ENCODE measurements at places on chromosomes 2 and 18.

GRCh38 chr2:232075080-232075479 is 113.6 kb downstream of the DIS3L2 start:
- no peak for DNase-seq

GRCh38 chr2:67393237-67393636 is 3.9 kb upstream of the ETAA1 start:
- no peak for DNase-seq

DNA sequence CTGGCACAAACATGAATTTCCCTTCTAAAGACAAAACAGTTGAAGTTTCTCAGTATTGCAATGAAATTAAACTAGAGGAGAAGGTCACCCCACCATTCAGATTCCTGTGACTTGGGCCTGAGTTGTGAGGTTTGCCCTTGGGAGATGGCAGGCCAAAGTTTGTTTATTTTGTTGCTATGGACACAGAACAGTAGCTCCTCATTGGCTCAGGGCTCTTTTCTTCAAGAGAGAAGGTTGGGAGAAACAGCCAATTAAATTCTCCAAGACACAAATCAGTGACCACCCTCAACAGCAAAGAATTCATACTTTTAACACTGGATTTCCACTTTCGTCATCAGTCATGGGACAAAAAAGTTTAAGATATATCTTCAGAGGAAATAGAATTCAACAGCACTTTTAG is at the start of gene FLACC1:
TSS of gene FLACC1 (minus strand) at position 125 of the 400 bp plus-strand sequence. CDS start 5,941 bp downstream, outside the sequence.
- DNase-seq: no peak

DNA sequence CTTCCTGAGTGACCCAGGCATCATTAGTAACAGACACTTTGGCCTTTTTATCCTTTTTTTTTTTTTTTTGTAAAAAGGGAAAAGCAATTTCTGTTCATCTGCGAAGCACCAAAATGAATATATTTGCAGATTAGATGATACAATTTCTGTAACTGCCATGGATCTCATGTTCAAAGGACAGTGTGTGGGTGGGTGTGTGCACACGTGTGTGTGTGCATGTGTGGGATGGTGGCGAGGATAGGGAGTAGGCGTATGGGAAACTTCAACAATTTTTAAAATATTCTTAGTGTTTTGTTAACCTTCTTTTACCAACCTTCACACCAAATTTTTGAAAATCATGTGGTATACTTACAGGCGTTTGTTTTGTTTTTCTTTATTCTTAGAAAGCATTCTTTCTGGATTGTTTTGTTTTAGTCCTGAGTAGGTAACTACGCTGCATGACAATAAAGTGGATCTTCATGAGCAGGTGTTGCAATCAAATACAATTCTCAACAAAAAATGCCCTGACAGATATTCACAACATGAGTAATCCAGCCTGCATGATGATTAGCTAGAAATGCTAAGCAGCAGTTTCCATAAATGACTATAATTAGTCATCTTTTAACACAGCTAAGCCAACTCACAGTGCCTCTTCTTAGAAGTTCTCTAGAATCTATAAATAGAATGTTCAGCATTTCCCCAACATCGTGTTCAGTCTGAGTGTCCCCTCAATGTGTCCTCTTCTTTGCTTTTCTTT is 53.5 kb upstream of the RMDN2 start:
- DNase-seq: no peak

- no peak for DNase-seq
Observed at GRCh38 chr18:69484699-69485396, 84.2 kb downstream of the DOK6 start.

DNA sequence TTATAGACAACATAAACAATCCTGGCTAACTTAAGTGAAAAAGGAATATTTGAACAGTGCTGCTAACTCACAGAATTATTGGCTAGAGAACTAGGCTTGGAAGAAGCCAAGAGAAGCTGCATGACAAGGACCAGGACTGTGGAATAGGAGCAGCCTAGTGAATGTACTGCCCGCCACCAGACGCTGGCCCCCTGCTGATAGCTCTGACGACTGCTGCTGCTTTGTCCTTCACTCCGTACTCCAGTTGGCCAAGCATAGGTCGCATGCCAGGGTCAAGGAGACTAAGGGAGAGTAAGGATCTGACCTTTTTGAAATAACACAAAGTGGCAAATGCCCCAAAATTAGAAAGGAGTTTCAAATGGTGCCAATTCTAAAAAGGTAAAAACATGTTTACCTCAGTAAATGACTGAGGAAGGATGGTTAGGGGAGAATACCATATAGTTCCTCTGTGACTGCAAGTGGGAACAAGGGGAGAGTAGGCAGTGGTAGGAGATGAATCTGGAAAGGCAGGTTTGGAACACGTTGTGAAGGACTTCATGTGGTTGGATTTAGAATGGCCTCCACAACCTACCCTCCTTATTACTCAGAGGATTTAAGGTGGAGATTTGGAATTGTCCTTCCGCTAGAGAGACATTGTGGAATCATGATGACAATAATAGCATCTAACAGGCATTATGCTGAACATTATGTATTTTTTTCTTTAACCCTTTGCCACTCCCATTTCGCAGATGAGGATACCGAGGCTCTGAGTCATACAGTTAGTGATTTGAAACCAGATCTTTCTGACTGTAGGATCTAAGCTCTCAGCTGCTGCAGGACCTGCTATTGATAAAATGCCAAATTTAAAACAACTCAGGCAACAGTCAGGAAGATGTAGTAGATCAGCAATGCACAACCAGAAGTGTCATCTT is 19.5 kb downstream of the STRADB start:
- DNase-seq: no peak

DNA sequence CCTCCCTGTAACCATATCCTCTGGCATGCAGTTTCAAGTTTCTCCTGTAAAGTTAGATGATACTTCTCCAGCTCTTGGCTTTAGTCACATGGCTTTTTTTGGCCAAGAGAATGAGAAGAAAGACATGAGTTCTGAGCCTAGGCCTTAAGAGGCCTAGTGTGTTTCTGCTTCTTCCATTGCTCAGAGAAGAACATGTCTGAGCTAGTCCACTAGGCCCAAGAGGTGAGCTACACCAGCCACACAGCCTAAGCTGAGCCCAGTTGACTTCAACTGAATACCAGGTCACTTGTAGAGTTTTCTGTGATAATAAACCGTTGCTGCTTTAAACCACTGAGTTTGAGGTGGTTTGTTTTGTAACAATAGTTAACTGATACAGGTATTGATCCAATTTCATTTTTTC is 19.9 kb upstream of the EFEMP1 start:
- DNase-seq: no peak

GRCh38 chr2:118268268-118268667 is 180.0 kb downstream of the INSIG2 start:
- DNase-seq: no peak

GRCh38 chr2:233363744-233364235 is 9.5 kb downstream of the DGKD start:
- no peak for DNase-seq

DNA sequence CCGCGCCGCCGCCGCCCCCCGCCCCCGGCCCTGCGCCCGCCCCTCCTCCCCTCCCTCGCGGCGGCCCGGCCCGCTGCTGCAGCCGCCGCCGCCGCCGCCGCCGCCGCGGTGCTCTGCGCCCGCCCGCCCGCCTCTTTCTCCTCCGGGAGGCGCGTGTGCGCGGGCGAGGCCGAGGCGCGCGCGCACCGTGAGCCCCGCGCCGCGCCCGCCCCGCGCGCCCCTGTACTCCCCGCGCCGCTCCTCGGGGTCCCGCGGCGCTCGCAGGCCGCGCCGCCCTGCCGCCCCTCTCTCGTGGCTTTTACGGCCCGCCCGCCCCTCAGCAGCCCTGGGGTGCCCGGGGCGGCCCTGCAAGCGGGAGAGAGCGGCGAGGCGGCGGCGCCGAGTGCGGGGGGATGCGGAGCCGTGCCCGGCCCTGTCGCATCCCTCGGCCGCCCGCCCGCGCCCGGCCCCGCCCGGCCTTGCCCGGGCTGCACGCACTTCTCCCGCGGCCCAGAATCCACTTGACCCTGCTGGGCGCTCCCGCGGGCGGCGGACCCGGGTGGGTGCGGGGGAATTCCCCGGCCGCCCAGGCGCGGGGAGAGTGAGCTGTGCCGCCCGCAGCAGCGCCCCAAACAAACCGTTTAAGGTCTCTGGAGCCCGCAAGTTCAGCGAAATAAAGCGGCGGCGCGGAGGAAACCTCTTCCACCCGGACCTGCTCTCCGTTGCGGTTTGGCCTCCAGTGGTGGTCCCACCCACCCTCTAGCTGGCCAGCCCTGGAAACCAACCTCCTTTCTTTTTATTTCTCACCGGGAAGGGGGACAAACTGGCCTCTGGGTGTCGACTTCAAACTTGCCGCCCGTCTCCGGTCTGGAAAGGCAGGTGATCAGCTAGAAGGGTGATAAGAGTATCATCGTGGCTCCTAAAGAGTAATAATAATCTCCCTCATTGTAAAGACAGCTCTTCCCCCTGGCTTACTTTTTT is 37.4 kb downstream of the AFF3 start:
- peak; percentile 78 for DNase-seq

DNA sequence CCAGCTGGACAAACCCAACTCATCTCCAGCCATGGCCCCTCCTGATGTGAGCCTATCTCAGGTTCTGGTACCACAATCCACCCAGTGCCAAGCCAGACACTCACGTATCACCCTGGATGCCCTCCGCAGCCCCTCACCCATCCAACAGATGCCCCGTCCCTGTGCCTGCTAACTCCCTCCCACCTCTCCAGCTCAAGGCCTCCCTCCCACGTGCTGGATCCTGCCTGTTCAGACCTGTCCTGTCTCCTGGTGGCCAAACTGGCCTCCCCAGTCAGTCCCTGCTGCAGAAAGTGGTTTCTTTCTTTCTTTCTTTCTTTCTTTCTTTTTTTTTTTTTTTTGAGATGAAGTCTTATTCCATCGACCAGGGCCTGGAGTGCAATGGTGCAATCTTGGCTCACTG is 86.2 kb downstream of the RRM2 start:
- no peak for DNase-seq

GRCh38 chr2:41909584-41909983 is 138.2 kb upstream of the PKDCC start:
- DNase-seq: no peak

DNA sequence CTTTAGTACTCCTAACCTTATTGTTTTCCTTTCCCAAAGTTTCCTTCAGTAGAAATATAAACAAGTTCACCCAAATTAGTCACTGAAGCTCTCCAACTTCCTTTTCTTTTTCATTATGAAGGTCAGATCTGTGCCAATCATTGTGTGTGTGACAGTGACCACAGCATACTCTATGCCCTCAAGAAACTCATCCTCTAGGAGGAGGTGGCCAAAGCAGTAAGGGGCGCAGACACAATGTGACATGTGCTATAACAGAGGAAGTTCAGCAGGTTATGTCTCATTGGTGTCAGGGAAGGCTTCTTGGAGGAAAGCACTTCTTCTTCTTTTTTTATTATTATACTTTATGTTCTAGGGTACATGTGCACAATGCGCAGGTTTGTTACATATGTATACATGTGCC is 60.0 kb upstream of the PSME4 start:
- DNase-seq: no peak

DNA sequence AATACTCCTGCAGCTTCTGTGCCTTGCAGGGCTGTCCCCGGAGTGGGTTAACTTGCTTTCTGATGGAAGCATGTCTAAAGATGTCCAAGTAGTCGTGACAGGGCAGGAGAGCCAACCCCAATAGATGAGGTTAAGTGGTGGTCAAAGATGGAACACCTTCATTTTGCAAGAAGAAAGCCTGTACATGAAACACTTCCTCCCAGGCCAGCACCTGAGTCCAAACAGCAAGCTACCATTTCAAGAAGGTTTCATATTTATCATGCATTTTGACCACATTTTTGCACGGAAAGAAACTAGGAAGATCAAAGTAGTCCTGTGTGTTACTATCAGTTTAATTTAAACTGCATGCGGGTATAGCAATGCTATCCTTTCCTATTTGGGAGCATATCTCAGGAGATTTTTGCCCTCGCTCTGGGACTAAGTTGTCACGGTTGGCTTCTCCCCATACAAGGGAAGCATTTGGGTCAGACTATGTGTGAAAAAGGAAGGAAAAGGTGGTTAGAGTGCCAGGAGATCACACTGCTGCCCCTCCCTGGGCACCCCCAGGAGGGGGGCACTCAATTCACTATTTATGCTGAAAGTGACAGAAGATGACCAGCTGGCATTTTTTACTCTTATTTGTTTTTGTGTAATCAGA is 187.6 kb downstream of the ZNF521 start:
- DNase-seq: no peak

- DNase-seq: no peak
Observed at GRCh38 chr2:150191349-150191748, 296.1 kb downstream of the RND3 start.

DNA sequence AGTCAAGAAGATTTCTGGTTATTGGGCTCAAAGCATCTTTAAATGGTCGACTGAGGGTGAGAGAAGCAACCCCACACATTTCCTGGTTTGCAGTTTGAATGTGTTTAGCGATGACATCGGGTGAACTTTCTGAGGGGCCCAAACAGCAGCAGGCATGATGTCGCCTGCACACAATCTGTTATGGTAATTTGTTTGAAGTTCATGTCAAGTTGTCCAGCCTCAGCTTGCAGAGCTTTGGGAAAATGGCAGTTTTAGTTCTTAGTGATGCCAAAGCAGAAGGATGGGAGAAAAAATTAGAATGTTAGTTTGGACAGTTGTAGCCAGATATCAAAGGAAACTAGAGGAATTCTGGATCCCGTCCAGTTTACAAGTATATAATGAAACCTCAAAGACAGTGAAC is 284.6 kb downstream of the MBD5 start:
- no peak for DNase-seq

DNA sequence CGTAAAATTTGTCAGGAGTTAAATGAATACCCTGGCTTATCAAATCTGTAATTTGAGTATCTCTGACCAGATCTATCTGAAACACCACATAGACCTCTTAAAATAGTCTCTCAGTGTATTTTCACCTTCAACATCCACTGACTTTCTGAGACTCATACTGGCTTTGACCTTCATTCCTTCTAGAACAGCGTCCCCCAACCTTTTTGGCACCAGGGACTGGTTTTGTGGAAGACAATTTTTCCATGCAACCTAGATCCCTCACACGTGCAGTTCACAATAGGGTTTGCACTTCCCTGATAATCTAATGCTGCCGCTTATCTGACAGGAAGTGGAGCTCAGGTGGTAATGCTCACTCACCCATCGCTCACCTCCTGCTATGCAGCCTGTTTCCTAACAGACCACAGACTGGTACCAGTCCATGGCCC is 3.2 kb downstream of the NBAS start:
- no peak for DNase-seq

- no peak for DNase-seq
Observed at GRCh38 chr2:32166115-32166574, 481 bp downstream of the SLC30A6 start.

DNA sequence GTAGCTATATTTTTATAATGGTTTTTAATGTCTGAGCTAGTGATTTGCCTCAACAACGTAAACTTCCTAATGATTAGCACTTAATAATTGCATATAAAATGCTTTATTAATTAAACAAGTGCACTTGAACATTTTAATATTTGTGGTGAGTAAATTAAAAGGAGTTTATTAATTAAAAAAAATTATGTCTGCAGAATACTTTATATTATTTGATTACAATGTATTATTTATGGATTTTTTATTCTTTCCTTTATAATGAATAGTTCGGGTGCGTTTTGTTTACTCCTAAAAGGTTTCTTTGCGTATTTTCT is 2.3 kb downstream of the HOXD8 start:
- no peak for DNase-seq

DNA sequence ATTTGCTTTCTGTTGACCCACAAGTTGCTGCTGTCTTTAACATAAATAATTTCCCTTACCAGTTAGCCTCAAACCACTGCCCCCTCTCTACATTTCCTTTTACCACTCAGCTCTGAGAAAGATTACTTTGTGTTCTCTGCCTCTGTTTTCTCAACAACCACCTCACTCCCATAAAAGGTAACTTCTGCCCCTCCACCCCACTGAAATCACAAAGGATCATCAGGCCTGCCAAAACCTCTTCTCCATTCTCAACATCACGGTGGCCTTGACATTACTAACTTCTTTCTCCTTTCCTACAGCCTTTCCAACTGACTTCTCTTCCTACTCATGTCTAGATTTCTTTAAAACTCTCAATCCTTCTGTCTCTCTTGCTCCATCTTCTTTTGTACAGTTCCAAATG is 10.1 kb downstream of the ACADL start:
- DNase-seq: no peak

Measured in aorta (tissue), 5 donors.